ENCODE measurements at places on chromosomes 12 and 14.
A peak's percentile ranks its signal among the peaks of the same experiment; 100 is the strongest.

GRCh38 chr14:104140213-104140462 is 1.8 kb downstream of the KIF26A start:
- H3K4me1 ChIP-seq, result peaks cover 11% of the 10 kb centered on the region
- DNase-seq, result peak; percentile 41
- H3K27ac ChIP-seq, result no peak overlapping the region
- no peaks in the 10 kb centered on the region for H3K36me3 ChIP-seq
- H3K4me3 ChIP-seq, result no peak overlapping the region
- peaks cover 11% of the 10 kb centered on the region for H3K27me3 ChIP-seq

DNA sequence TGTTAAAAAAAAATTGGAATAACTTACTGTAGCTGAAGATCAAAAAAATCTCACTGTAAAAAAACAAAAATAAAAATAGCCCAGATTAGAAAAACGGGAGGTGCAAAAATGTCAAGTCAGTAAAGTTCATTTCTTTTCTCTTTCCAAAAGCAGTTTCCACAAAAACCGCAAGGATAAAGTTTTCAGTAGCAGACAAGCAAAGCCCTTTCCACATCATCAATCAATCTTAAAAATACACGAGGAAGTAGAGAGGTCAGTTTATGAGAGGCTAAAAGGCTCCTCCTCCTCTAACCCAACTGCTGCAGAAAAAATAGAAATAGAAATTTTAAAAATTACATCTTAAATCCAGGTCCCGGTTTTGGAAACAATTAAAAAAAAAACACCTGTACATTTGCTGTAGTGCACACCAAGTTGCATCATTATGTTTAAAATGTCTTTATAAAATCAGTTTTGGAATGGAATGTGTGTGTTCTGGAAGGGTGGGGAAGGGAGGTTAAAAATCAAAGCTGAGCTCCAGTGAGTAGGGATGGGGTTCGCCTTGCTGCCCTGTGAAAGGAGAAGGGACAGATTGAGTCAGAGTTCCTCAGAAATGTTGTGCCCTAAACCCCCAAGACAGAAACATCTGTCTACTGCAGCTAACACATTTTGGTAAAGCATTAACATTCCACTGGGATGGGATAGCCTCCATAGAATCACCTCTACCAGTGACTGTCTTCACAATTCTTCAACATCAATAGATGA is 5.8 kb downstream of the HNRNPC start:
- peak overlapping the region; percentile 11 for H3K4me3 ChIP-seq
- DNase-seq, result no peak
- H3K36me3 ChIP-seq, result peaks cover 26% of the 10 kb centered on the region
- H3K27ac ChIP-seq, result no peak overlapping the region
- H3K27me3 ChIP-seq, result no peaks in the 10 kb centered on the region
- peaks cover 40% of the 10 kb centered on the region for H3K4me1 ChIP-seq

- no peaks in the 10 kb centered on the region for H3K4me1 ChIP-seq
- H3K27ac ChIP-seq, result no peak overlapping the region
- H3K36me3 ChIP-seq, result no peaks in the 10 kb centered on the region
- no peaks in the 10 kb centered on the region for H3K27me3 ChIP-seq
Measured at GRCh38 chr14:66135831-66136230, 350.3 kb upstream of the CCDC196 start.

- H3K4me1 ChIP-seq, result no peaks in the 10 kb centered on the region
- no peaks in the 10 kb centered on the region for H3K27me3 ChIP-seq
- H3K4me3 ChIP-seq, result no peak overlapping the region
- DNase-seq, result no peak
Measured at GRCh38 chr12:5003025-5003666, 40.5 kb upstream of the KCNA5 start.

DNA sequence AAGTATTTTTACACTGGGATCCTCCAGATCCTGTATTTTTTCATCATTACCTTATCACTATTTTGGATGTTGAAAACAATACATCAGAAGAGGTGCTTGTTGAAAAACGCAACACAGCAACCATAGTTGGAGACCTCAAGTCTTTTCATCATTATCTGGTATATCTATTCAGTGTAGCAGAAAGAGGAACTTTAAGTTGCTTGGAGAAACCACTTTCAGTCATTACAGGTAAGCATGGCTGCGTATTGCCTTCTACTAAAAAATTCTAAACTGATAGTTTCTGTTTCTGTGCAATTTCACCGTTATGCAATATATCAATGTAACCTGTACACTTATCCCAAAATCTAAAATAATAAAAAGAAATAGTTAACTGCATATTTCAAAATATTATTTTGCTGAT is 32.2 kb upstream of the PTPRQ start:
- H3K4me3 ChIP-seq, result no peak overlapping the region
- H3K4me1 ChIP-seq, result no peaks in the 10 kb centered on the region
- no peaks in the 10 kb centered on the region for H3K27me3 ChIP-seq
- no peaks in the 10 kb centered on the region for H3K36me3 ChIP-seq

GRCh38 chr12:112716099-112717093 is 75.2 kb upstream of the RPH3A start:
- DNase-seq, result no peak
- H3K27me3 ChIP-seq, result no peaks in the 10 kb centered on the region
- H3K4me3 ChIP-seq, result no peak overlapping the region
- H3K4me1 ChIP-seq, result no peaks in the 10 kb centered on the region

DNA sequence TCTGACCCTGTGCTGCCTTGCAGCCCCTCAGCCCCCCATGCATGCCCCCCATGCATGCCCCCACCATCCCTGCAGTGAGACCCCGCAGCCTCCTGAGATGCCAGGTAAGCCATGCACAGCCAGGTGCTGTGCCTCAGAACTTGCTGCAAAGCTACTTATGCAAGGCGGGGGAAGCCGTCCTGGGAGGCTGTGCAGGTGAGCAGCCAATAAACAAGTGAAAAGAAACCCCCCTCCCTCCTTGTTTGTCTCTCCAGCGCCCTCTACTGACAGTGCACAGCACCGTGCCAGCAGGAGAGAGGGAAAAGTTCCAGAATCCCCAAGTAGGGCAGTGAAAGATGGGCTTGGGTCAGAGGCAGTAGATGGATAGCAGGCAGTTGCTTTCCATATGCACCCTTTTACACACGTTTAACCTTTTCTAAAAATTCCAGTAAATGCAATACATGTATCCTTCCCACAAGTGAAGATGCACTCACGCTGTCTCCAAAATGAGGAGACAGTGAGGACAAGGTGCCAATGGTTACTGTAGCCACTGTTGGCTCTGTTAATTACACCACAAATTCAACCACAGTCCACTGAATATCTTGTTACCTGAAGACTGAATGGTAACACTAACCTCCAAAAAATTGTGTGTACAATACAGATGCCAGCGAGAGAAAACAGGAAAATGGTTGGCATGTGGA is 18.0 kb downstream of the TNFAIP2 start:
- no peak for DNase-seq
- H3K36me3 ChIP-seq, result no peaks in the 10 kb centered on the region
- no peak overlapping the region for H3K27ac ChIP-seq

DNA sequence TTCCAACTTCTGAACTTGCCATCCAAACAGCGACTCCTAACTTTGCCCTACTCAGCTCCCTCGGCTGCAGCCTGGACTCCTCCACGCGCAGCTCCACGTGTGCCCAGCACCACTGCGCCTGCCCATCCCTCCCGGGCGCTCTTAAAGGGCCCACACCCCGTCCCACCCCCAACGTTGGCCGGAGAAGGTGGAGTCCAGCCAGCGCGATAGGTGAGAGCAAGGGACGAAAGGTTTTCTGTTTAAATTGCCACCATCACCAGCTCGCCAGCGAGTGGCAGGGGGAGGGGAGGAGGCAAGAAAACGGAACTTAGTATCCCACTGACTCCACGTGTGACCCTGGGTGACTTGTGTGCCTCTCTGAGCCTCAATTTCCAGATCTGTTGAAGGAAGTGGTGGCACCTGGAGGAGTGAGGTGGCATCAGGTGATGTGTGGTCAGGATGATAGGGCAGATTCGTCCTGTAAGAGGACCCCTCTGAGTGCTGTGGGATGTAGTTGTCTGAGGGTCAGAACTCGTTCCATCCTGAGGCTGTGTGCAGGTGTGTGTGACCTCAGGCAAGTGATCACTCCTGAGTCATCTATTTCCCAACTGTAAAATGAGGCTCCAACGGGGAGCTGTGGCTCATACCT is 59.7 kb downstream of the TRPV4 start:
- no peak overlapping the region for H3K27ac ChIP-seq
- no peaks in the 10 kb centered on the region for H3K27me3 ChIP-seq
- H3K36me3 ChIP-seq, result no peaks in the 10 kb centered on the region
- no peak overlapping the region for H3K4me3 ChIP-seq
- H3K4me1 ChIP-seq, result no peaks in the 10 kb centered on the region

DNA sequence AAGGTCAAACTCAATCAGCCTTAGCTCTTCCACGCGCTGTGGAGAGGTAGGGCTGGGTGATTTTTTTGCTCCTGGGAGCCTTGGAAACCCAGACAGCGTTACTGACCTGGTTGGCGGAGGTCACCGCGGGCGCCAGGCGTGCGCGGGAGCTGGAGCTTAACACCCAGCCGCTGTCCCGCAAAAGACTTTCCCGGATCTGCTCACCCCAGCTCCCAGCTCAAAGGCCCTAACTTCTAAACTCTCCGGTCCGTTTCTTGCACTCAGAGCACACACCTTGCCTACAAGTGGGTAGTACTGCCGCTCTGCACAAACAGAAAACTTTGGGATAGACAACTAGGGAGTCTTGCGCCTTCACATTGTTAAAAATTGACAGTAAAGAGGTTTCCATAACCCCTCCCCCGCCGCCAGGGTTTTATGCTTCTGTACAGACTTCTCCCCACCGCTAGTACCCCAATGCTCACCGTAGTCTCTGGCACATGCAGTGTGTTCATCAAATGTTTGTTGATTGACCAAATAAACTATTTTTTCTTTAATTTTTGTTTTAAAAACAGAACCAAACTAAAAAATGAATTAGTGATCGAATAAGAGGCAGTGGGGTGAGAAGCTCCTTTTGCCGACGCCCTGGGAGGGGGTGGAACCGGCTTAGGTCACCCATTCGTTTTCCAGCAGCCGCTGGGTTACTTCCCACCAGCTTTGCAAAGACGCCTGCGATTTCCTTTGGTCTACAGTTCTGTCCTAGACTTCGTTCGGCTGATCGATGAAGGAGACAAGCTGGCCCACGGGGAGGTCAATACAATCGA is 12.7 kb upstream of the TBX3 start:
- no peak for DNase-seq
- H3K4me1 ChIP-seq, result no peaks in the 10 kb centered on the region
- H3K36me3 ChIP-seq, result no peaks in the 10 kb centered on the region
- no peak overlapping the region for H3K4me3 ChIP-seq
- no peak overlapping the region for H3K27ac ChIP-seq
- H3K27me3 ChIP-seq, result peaks cover 19% of the 10 kb centered on the region

GRCh38 chr12:14893506-14894250 is 8.0 kb upstream of the MGP start:
- H3K4me3 ChIP-seq, result no peak overlapping the region
- no peaks in the 10 kb centered on the region for H3K36me3 ChIP-seq
- peaks cover 28% of the 10 kb centered on the region for H3K4me1 ChIP-seq
- H3K27ac ChIP-seq, result peak overlapping the region; percentile 88
- DNase-seq, result no peak
- H3K27me3 ChIP-seq, result no peaks in the 10 kb centered on the region

DNA sequence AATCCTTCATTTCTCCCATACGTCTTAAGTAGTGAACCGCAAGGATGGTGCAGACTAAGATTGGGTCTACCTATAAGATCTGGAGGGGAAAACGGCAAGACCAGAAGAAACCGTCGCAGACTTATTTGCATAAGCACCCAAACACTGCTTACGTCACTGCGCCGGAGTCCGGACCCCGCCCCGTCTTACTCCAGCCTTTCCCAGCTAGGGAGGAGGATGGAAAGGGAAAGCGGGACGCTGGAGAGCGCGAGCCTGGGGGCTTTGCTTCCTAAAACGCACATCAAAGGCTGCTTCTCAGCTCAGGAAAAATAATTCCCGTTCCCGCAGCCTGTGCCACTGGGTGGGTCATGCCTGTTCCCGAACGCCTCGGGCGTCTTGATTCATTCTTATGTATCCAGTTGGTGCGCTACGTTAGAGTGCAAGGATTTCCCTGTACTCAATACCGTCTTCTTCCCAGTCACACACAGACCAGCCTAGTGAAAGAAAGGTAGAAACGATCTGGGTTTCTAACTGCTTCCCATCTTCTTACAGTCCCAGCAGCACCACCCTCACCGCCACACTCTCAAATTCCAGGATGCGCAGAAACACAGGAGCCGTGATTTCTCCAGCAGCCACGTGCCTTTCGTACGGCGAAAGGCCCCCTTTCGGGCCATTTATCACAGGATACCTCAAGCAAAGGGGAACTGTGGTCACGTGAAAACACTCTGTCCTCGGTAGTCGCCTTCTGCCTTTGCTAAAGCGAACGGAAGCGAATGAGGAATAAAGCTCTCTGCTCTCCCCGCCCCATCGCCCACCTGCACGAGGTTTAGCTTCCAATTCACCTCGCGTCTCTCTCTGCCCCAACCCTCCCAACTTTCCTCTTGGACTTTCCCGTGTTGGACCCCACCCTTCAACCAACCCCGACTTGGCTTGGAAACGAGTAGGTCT is 1.1 kb downstream of the SLC6A15 start:
- H3K4me1 ChIP-seq, result peaks cover 3% of the 10 kb centered on the region
- DNase-seq, result no peak
- no peaks in the 10 kb centered on the region for H3K36me3 ChIP-seq
- H3K4me3 ChIP-seq, result peak overlapping the region; percentile 42

- no peak for DNase-seq
- H3K27ac ChIP-seq, result no peak overlapping the region
- no peaks in the 10 kb centered on the region for H3K4me1 ChIP-seq
- H3K36me3 ChIP-seq, result peaks cover 28% of the 10 kb centered on the region
- H3K4me3 ChIP-seq, result no peak overlapping the region
- no peaks in the 10 kb centered on the region for H3K27me3 ChIP-seq
Measured at GRCh38 chr12:109586385-109587296, 13.0 kb downstream of the MVK start.

GRCh38 chr12:25162866-25163265 is 32.1 kb downstream of the DNAI7 start:
- H3K27me3 ChIP-seq, result no peaks in the 10 kb centered on the region
- H3K4me1 ChIP-seq, result no peaks in the 10 kb centered on the region

GRCh38 chr12:47415054-47415453 is 290.8 kb downstream of the RPAP3 start:
- no peak for DNase-seq
- no peaks in the 10 kb centered on the region for H3K36me3 ChIP-seq
- no peak overlapping the region for H3K27ac ChIP-seq

DNA sequence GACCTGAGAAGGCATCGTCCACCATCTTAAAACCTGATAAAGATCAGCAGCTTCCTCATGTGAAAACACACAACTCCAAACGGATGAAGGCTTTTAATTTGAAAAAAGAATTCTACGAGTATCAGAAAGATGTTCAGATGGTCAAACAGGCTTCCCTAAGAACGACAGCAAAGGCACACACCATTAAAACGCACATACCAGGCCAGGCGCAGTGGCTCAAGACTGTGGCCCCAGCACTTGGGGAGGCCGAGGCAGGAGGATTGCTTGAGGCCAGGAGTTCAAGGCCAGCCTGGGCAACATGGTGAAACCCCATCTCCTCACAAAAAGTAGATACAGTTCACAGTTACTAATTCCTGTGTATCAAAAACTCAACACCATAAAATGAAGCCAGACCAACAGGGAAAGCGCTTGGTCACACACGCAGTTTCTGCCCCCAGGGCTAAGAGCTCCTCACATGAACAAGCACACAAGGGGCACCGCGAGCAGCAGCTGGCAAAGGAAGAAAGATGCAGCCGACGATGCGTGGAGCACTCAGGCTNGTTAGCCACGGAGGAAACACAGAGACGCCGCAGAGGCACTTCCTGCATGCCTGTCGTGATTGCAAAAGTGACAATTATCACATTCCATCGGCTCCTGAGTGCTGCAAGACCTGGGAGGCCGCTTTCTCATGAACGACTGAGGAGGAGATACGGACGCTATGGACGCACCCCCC is 78.0 kb downstream of the NOC4L start:
- H3K4me1 ChIP-seq, result no peaks in the 10 kb centered on the region
- DNase-seq, result no peak
- H3K27ac ChIP-seq, result no peak overlapping the region
- no peaks in the 10 kb centered on the region for H3K27me3 ChIP-seq
- no peaks in the 10 kb centered on the region for H3K36me3 ChIP-seq
- H3K4me3 ChIP-seq, result no peak overlapping the region
